ENCODE measurements at places on chromosomes 6 and 20. TPM values are rescaled to one million over a fixed set of nuclear protein-coding genes. Genes with fewer than 3 reads are reported as not detected.

GRCh38 chr6:42163981-42164380 lies 9.2 kb upstream of the GUCA1A start:
- no peaks in the 10 kb centered on the region for H3K36me3 ChIP-seq
- DNase-seq = no peak
- no peak overlapping the region for H3K4me3 ChIP-seq

DNA sequence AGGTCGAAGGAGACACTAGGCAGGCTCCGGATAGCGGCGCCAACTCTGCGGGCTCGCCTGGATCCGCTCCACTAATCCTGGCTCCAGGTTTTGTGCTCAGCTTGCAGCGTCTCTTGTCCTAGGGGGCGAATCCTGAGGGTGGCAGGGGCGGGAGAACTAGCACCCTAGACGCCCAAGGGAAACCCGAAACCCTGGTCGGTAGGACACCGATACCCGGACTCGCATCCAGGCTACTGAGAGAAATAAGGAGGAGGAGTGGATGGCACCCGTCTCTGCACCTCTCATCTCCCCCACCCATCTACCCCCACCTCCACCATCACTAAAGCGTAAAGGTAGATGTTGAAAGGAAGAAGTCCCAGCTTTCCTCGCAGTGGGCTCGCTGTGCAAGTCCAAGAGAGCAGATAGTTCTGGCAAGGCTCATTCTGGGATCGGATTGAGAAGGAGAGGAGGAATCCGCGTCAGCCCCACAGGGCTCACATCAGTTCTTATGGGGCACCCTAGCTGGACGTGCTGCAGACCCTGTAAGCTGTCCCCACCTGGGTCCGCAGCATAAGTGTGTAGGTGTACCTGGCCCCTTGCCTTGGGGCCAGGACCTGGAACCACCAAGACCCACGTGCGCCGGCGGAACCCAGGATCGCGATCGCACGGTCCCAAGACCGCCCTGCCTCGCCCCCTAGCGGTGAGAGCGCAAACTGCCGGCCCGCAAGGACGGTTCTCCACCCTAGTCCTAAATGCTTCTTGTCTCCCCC lies 6.9 kb downstream of the SLC32A1 start:
- no peaks in the 10 kb centered on the region for H3K36me3 ChIP-seq
- H3K4me1 ChIP-seq = peaks cover 1% of the 10 kb centered on the region
- no peaks in the 10 kb centered on the region for H3K27me3 ChIP-seq
- H3K4me3 ChIP-seq = no peak overlapping the region

DNA sequence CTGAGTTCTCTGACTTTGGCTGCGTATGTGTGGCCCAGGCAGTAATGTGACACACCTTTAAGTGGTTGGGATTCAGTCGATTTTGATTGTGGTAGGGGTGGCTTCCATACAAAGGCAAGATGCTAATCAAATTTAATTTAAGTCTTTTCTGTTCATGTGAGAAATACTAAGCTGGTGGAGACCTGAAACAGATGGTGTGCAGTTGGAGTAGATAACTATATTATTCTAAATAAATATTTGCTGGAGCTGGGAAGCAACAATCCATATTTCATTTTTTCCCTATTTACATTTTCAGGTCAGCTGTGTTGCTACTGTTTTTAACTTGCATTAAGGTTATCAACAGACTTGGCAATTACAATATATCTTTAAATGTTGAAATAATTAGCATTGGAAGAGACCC lies 67.4 kb upstream of the C20orf144 start:
- DNase-seq = no peak
- H3K27me3 ChIP-seq = no peaks in the 10 kb centered on the region
- H3K36me3 ChIP-seq = no peaks in the 10 kb centered on the region
- H3K27ac ChIP-seq = no peak overlapping the region
- no peaks in the 10 kb centered on the region for H3K4me1 ChIP-seq

Gene BPIFB2
- not detected for polyA plus RNA-seq

Gene CLVS2
- polyA plus RNA-seq = 0.08 TPM

Gene CNBD2
- 2.7 TPM for polyA plus RNA-seq

DNA sequence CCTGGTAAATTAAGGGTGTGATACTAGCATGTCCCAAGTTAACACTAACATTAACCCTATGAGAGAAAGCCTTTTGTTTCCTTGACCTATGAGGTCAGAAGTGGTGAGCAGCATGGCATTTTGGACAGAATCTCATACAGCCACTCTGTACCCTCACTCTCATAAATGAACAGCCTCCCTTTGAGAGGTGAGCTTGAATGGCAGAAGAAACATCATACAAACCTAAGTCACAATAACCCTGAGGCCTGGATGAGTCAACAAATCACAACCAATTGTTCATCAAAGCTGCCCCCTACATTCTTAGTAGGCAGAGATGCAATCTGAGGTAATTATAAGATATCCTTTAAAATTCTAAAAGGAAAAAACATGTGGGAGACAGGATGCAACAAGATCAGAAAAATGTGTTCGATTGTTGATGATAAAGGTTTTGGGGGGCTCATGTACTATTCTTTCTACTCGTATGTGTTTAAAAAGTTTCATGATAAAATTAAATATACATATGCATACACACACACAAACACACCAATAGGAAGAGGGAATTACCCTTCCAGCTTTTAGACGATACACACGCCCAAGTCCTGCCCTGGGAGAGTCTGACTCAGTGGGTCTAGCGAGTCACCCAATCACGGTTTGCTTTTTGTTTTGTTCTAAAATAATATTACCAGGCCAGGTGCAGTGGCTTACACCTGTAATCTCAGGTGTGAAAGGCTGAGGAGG lies 117.3 kb downstream of the ARHGAP18 start:
- no peak overlapping the region for H3K4me3 ChIP-seq
- DNase-seq = no peak
- H3K27ac ChIP-seq = no peak overlapping the region

GRCh38 chr6:82875573-82876185 lies 190.0 kb downstream of the UBE3D start:
- H3K4me3 ChIP-seq = no peak overlapping the region
- no peaks in the 10 kb centered on the region for H3K36me3 ChIP-seq
- no peaks in the 10 kb centered on the region for H3K4me1 ChIP-seq
- H3K27ac ChIP-seq = no peak overlapping the region
- H3K27me3 ChIP-seq = no peaks in the 10 kb centered on the region
